GM10248 (cell line): ENCODE measurements at places on chromosomes 4 and X.

- no peak for DNase-seq
Observed at GRCh38 chrX:57155171-57155570, 18.0 kb upstream of the SPIN2A start.

DNA sequence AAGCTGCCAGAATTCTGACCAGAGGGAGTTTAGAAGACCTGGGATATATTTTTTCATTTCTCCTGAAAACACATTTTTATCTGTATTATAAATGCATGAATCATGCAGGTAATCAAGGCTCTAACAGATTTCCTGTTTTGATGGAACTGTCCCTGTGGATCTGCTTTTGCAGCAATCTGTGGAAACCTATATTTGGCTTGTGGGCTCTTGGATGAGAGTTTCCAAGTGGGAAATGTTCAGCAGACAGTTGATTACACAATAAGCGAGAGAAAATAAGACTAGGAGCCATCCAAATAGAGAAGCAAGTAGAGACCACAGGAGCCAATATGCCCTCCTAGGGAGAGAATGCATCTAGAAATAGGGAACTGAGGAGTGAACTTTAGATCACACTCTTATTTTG is 105.0 kb downstream of the NDST3 start:
- DNase-seq: no peak

GRCh38 chr4:153823483-153823882 is 34.6 kb upstream of the SFRP2 start:
- no peak for DNase-seq

DNA sequence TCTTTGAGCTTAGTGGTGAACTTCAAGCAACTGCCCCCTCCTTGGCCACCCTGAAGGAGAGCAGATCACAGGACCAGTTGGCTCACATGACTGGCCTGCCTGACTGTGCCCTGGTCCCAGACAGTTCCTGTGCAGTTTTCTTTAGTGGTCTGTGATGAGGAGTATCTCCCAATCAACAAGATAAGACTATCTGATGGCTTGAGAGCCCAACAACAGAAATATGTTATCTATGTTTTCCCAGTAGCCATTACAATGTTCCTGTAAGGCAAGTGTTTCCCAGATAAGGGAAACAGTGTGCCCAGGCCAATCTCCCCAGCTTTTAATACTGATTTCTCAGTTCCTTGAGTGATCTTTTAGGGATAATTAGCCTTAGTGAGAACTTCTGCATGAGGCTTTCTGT is 14.2 kb upstream of the TIMM8A start:
- no peak for DNase-seq

DNA sequence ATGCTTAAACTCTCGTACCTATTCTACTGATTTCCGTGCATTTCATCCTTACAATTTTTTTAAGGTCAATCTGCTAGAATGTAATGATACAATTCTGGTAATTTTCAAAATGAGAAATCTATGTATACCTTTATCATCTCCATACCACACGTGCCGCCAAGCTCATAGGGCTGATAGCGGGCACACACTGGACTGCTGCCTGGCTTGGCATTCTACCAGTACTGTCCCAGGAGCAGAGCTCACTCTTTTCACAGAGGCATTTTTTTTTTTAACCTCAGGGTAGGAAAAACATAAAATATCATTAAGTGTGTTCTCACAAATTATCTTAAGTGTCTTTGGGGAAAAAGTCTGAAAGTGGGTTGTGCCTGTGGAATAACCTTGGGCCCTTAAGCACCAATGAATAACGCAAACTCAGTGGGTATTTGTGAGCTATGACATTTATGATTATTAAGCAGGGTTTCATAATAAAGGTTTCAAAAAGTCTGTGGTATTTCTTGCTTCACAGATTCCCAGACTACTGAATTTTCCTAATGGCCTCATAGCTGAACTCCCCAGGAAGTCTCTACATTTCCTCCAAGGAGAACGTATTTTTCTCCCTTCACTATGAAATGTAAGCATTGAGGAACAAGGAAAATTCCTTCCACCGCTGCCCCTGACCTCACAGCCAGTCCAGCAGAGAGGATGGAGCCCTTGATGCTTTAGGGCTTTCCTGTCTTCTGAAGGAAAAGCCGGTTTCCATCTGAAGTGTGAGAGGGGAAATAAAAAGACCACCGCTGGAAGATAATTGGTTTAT is 125.2 kb downstream of the ELOVL6 start:
- DNase-seq: no peak
